ENCODE measurements at places on chromosomes 11 and 22.
A peak's percentile ranks its signal among the peaks of the same experiment; 100 is the strongest.

DNA sequence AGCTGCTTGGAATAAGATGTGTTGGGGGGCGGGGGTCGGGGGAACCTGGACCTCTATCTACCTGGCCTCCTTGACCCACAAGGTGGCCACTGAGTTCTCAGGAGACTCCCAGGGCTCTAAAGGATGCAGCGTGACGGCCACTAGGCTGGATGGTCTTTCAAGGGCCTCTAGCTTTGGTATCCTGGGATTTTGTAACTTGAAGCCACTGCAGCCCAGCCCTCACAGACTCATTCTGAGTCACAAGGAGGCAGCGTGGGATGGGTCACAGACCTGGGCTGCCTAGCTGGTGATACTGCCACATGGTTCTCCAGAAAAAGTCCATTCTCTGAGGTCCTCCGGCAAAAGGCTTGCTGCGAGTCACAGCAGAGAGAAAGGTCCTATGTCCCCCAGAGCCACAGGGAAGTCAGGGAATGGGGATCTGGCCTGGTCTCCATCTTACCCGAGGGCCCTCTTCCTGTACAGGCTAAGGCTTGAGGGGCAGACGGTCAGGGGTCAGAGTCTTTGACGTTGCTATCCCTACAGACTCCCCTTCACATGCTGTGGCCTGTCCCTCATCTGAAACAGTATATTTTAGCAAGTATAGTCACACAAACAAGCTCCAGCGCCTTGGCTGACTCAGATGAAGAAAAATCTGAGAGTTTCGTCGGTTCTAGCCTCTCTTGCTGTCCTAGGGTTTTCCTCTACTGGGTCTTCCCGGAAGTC, 52.4 kb downstream of the KCNC1 start:
- DNase-seq = no peak

DNA sequence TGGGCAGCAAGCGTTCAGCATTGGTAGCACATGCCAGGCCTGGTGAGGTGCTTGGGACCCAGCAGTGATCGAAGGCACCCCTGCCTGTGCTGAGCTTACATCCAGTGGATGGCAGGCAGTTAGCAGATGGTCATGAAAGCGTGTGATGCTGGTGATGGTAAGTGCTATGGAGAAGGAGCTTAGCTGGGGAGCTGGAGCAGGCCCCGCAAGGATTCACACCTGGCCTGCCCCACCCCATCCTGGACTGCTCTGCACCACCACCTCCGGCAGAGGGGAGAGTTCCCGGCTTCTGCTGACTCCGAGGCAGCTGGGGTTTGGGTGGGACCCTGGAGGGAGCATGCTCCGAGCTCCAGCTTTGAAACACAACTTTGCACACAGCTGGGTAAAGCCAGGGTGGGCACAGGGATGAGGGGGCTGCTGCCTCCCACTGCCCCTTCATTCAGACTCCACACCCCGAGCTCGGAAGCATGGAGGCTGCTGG, 16.2 kb downstream of the MPPED1 start:
- no peak for DNase-seq

DNA sequence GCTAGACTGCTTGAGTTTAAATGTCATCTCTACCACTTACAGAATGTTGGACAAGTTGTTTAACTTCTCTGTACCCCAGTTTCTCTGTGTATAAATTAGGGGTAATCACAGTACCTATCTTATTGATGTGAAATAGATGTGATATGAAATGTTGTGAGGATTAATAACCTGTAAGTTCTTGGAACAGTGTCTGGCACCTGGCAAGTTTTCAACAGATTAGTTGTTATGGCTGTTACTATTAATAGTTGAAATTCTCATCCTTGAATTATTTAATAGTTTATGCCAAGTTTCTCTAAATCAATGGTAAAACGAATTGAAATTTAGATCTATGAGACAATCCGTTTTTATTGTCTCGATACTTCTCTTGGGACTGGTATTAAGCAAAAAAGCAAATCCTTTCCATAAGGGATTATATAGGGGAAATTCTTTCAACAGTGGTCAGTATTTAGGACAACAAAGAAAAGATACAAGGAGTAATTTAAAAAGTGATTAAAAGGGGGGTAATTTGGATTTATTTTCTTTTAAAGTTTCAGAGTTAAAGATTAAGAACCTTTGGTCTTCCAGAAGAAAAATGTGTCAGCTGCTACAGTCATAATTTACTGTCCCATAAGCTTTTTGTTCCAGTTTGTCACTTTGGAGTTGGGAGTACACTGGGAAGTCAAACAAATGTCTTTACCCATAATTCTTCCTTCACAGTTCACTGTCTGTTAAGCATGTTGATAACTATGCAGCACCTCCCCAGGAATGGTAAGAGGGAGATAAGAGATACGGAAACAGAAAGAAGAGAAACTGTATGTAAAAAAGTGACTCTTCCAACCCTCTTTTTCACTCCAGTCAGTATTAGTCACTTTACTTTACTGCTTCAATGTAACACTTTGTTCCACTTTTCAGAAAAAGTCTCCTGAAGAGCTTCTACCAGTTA, 13.2 kb downstream of the PDE3B start:
- no peak for DNase-seq

DNA sequence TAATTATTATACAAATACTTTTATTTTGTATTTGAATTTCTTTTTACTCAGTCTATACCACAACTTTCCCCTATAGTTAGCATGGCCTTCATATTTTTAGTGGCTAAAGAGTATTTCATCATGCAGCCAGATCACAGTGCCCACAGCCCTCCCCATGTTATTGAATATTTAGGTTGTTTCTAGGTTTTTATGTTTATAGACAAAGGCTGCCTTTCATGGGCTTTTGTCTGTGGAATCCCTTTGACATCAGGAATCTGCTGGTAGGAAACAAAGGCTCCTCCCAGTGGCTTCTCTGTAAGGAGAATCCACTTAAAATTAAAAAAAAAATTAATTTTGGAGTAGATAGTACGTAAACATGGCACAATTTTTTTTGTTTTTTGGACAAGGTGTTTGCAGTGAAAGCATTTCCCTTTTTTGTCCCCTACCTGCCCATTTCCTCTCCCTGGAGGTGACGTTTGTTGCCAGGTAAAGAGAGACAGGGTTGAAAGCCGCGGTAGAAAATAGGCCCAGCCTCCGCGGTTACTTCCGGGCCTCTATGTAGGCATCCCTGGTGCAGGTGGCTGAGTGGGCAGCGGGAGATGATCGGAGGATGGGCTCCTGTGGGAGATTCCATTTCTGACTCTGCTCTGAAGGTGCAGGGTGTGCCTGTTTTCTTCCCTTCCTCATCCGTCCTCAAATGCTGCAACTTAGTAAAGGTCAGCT, 82.2 kb upstream of the OR4B1 start:
- no peak for DNase-seq

- DNase-seq = no peak
Measured at GRCh38 chr11:2345050-2345449, 32.1 kb upstream of the CD81 start.

GRCh38 chr11:114081641-114082414, 22.3 kb downstream of the ZBTB16 start:
- DNase-seq = no peak

DNA sequence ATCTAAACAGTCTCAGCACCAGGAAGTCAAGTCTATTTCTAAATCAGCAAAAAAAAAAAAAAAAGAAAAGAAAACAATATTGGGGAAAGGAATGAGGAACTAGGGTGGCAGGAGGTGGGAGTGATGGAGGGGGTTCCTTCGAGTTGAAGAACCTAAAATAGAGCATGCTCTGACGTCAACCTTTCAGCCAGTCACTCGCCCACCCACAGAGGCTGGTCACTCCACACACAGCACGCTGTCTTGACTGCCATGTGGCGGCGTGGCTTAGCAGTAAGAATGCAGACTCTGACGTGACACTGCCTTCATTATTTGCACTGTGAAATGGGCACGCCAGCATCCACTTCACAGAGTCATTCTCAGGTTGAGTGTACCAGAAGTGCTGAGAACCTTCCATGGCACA, 48.3 kb downstream of the LARGE1 start:
- no peak for DNase-seq

- DNase-seq = no peak
Measured at GRCh38 chr11:35285471-35285870, 133.9 kb downstream of the SLC1A2 start.

DNA sequence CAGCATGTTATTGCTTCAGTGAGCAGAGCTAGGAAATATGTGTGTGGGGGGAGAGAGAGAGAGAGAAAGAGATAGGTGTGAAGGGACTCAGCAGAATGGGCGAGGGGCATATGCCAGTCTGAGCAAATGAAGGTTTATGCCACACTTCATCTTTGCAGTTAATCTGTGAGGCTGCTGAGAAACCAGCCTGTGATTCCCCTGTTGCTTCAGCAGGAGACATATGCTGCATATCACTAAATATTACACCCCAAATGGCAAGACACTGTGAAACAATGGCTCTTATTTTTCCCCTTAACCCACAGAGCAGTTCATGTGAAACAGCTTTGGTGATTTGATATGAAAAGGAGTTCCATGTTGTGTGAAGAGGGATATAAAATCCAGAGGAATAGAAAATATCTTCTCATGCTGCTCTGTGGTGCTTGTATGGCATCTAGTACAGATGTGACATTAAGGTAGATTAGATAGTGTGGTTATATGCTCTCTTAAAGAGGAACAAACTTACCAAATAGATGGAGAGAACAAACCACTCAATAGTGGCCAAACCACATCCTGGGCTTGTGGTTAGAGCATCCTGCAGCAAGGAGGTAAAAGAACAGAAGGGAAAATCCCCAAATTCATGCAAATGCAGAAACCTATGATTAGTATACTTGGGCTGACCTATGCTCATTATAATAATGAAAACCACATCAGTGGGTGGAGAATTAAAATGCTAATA, 864.2 kb downstream of the FAM181B start:
- DNase-seq = peak; percentile 91

- DNase-seq = no peak
Measured at GRCh38 chr22:24118689-24119384, 62.5 kb upstream of the SUSD2 start.

GRCh38 chr11:68099057-68099456, 22.1 kb downstream of the CHKA start:
- no peak for DNase-seq

DNA sequence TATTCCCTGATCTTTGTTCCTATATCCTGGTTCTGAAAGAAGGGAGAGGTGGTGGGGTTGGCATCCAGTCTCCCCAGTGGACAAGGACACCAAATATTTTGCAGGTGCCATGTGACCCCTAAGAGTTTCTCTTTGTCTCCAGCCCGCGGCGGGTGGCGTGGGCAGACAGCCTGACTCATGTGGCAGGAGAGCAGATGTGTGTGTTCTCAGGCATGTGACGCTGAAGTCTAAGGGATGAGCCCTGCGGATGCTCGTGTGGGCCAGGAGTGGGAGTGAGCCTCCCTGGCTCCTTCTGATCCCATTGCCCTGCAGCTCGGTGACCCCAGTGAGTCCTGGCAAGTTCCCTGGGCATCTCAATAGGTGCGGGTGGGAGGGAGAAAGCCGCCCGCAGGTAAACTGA, 94.8 kb upstream of the TBCEL start:
- DNase-seq = no peak

GRCh38 chr22:39188809-39189208, 36.3 kb upstream of the CBX7 start:
- DNase-seq = no peak

DNA sequence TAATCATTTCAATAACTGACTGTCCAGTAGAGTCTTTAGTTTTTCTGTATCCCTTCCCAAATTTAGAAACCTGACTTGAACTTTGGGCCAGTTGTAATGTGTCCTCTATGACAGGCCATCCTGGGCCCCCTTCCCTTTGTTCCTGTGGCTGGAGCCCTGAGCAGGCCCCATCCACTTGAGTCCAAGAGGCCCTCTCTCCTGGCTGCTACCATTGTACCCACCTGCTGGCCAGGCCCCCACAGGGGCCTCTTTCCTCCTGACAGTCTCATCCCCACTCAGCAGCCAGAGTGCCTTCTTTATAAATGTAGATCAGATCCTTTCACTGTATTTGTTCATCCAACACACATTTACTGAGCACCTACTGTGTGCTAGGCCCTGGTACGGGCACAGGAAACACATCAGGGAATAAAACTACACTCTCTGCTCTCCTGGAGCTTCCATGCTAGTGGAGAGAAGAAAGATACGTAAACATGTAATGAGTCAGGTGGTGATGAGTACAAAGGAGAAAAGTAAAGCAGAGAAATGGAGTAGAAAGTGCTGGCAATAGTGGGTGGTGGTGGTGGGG, 2.7 kb upstream of the LRP5 start:
- DNase-seq = no peak

GRCh38 chr22:16969508-16970327, 38.3 kb downstream of the GAB4 start:
- DNase-seq = no peak

DNA sequence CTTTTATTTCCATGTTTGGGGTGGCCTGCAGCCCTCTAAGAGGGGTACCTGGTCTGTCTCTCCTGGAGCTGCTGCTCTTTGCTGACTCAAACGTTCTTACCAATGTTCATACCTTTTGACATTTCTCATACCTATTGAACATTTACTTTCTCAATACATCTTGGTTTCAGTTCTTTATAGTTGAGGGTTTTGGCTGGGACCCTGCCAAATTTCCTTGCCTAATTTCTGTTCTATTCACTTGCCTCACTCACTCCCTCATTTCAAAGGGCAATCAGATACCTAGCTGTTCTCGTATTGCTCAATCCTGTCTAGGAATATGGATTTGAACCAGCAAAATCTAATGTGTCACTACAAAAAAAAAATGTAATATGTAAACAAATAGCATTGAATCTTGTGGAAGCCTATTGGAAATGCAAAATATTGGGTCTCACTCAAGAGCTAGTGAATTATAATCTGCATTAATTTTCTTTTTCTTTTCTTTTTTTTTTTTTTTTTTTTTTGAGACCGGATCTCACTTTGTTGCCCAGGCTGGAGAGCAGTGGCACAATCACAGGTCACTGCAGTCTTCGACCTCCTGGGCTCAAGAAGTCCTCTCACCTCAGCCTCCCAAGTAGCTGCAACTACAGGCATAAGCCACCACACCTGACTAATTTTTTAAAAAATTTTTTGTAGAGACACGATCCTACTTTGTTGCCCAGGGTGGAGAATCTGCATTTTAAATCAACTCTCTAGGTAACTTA, 7.5 kb downstream of the OR6M1 start:
- no peak for DNase-seq

GRCh38 chr11:9831122-9831521, 167.2 kb downstream of the SWAP70 start:
- DNase-seq = no peak

- DNase-seq = no peak
Measured at GRCh38 chr22:32501836-32502752, 27.5 kb downstream of the FBXO7 start.

DNA sequence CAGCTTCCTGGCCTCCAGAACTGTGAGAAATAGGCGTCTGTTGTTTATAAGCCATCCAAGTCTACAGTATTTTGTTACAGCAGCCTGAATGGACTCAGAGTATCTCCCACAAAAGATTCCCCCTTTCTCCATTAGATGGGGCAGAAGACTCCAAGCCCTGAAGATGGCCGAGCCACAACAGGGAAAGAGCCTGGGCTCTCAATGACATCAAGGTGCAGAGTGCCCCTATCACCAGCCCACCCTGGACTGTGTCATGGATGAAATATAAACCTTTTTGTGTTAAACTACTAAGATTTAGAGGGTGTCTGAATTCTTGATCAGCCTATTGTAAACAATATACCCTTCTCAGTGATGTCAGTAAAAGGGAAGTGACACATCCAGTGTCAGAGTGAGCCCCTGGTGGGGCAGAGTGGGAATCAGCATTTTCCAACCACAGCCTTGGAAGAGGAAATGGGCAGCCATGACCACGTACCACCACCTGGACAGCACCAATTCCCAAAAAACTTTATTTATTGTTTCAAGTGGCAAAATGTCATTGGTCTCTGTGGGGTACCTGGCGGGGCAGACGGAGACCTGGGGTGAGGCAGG, 25.5 kb downstream of the TNKS1BP1 start:
- no peak for DNase-seq

Data from AML-193 (cell line).